Right lung (tissue), 10 donors: ENCODE measurements at places on chromosomes 13 and 19. TPM values are rescaled to one million over a fixed set of nuclear protein-coding genes. Genes with fewer than 3 reads are reported as not detected.

The ONECUT3 gene
- 0.05 TPM for polyA plus RNA-seq

GRCh38 chr13:32627793-32628192 is 41.5 kb downstream of the PDS5B start:
- DNase-seq, result no peak

DNA sequence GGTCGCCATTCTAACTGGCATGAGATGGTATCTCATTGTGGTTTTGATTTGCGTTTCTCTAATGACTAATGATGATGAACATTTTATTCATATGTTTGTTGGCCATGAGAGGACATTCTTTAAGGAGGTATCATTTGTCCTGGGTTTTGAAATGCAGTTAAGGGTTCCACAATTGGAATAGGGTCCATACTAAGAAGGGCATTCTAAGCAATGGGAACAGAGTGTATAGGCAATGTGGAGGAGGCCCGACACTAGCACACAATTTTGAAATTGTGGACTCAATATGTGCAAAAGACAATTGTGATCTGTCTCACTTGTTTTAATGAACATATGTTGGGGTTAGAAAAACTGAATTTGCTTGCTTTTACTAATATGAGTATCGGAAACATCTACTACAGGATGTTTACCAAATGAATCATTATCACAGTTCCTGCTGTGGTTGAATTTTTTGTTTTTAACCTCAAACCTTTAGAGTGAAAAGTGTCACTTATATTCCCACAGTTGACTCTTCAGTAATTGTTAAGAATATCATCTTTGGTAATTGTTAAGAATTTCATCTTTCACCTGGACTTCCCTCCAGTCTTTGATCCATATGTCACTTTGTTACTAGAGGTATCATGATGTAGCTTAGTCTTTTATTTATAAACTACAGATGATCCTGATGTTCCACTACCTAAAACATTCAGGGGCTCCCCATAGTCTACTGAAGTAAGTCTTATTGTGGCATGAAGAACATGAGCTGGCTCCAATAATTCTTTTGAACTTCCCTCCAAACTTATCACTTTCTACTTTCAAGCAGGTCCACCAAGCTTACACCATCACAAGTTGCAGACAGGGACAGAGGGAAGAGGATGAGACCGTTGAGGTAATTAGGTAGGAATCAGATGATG is 109.7 kb upstream of the KLF12 start:
- DNase-seq, result no peak

DNA sequence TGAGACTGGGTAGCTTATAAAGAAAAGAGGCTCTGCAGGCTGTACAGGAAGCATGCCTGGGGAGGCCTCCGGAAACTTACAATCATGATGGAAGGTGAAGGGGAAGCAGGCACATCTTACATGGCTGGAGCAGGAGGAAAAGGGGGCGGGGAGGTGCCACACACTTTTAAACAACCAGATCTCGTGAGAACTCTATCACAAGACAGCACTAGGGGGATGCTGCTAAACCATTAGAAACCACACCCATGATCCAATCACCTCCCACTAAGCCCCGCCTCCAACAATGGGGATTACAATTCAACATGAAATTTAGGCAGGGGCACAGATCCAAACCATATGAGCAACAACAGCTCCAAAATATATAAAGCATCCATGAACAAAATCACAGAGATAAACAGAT is 46.5 kb upstream of the GTF2F2 start:
- no peak for DNase-seq

The ZNF135 gene
- 18.3 TPM for polyA plus RNA-seq

The LYPD5 gene
- 0.40 TPM for polyA plus RNA-seq

The GPR18 gene
- polyA plus RNA-seq, result 0.40 TPM

DNA sequence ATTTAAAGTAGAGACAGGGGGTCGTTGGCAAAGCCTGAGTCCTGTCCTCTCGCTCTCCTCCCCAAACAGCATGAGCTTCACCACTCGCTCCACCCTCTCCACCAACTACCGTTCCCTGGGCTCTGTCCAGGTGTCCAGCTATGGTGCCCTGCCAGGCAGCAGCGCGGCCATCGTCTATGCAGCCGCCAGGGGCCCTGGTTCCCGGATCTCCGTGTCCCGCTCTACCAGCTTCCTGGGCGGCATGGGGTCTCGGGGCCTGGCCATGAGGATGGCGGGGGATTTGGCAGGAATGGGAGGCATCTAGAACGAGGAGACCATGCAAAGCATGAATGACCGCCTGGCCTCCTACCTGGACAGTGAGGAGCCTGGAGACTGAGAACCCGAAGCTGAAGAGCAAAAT is 1117.2 kb upstream of the MIR17HG start:
- no peak for DNase-seq

DNA sequence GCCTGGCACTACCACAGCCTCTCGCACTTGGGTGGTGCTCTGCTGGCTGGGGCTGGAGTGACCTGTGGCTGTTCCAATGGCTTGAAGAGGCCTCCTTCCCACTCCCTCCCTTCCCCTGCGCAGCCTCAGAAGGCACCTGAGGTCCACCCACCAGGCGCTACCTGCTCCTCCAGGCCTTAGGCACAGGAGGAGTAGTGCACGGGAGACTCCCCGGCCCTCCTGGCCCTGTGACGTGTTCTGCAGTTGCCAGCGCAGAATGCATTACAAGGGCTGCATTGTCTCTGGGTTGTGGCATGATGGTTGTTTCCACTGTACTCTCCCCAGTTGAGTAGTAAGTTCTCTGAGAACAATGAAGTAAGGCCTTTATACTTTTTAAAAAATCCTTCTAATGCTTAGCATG is 128.6 kb downstream of the TEX29 start:
- no peak for DNase-seq

The BST2 gene
- polyA plus RNA-seq, result 15.2 TPM

The CHST8 gene
- not detected for polyA plus RNA-seq

The ZNF829 gene
- 7.0 TPM for polyA plus RNA-seq

GRCh38 chr13:41354416-41354815 is 43.3 kb downstream of the NAA16 start:
- DNase-seq, result no peak

The TEX26 gene
- 1.7 TPM for polyA plus RNA-seq

The POMP gene
- polyA plus RNA-seq, result 65.3 TPM

DNA sequence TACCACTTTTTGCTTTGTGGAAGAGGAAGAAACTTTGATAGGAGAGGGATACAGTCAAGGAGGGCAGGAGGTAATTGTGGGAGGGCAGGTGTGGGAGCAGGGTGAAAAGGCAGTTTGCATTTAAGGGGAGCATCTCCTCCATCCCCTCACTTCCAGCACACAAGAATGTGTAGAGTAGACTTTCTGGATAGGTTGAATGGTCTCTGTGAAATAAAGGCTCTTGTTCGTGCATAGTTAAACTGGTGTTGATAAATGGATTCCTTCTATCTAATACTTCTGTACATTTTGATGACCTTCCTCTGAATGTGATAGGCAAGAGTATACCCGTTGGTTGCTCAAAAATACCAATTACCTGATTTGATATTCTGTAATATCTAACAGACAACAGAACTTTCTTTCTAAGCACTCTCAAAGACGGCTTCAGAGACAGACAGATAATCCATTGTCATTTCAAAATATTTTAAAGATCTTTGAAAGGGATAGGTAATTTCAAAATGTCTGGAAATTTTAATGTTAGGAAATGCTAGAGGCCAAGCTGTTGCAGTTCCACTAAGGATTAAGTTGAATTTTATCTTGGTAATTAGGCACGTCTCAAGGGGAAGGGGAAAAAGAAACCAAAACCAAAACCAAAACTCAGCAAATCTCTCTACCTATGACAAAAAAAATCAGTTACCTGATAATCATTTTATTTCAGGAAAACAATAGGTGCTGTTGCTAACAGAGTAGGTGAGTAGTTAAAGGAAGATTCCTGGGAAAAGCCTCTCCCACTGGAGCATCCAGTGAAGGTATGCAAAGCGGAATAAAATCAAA is 302.6 kb downstream of the COG6 start:
- DNase-seq, result no peak

GRCh38 chr13:74820809-74821208 is 661.2 kb downstream of the TBC1D4 start:
- DNase-seq, result no peak

The CYP4F22 gene
- polyA plus RNA-seq, result not detected

The C19orf67 gene
- 0.13 TPM for polyA plus RNA-seq

- DNase-seq, result no peak
Observed at GRCh38 chr13:50208826-50209335, 193.6 kb downstream of the KCNRG start.

The OXGR1 gene
- 0.27 TPM for polyA plus RNA-seq

DNA sequence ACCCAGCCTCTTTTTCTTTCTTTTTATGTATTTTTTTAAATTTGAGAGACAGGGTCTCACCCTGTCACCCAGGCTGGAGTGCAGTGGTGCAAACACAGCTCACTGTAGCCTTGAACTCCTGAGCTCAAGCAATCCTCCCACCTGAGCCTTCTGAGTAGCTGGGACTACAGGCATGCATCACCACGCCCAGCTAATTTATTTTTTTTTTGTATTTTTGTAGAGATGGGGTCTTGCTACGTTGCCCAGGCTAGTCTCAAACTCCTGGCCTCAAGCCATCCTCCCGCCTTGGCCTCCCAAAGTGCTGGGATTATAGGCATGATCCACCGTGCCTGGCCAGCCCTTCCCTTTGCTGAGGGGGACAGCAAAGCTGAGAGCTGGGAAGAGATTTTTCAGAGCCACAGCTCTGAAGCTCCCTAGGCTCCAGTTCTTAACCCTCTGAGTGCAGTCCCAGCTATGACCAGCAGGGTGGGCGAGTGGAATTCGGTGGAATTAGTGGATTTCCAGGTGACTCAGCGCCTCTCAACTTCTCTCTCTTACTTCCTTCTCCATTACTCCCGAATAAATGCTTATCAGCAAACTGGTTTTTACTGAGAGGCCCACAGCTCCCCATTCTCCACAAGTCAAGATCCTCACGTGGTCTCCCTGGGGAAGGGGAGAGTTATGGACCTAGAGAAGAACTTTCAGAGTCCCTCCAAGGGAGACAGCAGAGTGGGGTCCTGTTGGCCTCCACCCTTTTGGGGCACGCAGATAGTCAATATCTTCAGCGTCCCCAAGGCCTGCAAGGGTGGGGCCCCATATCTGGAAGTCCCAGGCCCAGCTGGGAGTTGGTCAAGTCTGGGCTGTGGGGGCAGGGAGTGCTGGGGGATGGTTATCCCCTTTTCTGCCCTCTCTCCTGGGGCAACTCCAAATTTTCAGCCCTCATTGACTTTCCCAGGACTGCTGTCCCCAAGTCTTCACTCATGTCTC is 1.2 kb downstream of the BLVRB start:
- DNase-seq, result peak; percentile 60

- no peak for DNase-seq
Observed at GRCh38 chr13:74910415-74910814, 571.6 kb downstream of the TBC1D4 start.

The GAPDHS gene
- polyA plus RNA-seq, result not detected

The TMEM272 gene
- polyA plus RNA-seq, result 0.41 TPM

- peak; percentile 45 for DNase-seq
Observed at GRCh38 chr19:56350416-56351045, 35.9 kb upstream of the ZSCAN5A start.

DNA sequence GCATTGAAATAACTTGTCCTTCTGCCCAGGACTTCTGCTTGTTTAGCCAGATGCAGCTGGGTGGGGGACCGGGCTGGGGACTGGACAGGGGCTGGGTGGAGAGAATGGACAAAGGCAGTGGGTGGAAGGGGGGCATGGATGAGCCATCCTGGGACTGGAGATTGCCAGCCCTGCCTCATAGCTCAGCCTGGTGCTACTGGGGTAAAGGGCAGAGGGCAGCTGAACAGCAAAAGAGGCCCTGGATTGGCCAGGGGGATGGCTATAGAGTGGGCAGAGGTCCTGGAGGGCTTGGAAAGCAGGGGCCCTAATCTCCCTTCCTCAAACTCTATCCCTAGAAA is 17.7 kb upstream of the PLAUR start:
- DNase-seq, result no peak

The CADM4 gene
- 18.6 TPM for polyA plus RNA-seq

DNA sequence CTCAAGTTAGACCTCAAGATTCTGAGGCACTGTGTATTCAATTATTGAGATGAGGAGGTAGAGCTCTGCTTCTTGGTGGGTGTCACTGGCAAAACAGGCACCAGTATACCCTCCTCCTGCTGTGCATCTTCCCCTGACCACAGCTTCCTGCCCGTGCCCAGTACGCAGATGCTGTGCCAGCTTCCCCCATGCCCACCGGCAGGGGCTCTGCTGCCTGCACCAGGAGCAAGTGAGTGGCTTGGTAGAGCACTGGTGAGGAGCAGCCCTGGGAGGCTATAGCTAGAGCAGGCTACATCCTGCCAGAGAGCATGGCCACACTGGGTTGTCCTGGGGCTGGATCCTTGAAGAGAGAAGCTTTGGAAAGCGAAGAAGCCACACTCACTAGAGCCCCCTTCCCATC is 21.0 kb upstream of the RNF17 start:
- no peak for DNase-seq

DNA sequence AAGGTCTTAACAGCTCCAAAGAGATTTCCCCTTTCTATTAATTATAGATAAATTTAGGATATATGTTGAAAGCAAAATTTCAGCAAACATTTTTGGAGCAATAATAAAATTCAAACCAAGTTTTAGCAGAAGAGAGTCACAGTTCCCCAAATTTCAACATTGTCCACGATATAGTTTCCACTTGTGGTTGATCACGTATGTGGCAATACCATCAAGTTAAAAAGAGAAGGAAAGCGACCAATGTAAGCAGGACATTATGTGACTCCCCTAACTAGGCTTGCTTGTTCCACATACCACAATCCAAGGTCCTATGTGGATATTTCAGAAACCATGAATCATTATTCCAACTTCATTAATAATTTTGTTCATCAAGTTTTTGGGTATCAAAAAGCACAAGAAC is 52.8 kb downstream of the ELF1 start:
- no peak for DNase-seq
